ENCODE measurements at places on chromosomes 5 and 9.

- DNase-seq = peak; percentile 84
Measured at GRCh38 chr9:14221558-14221957, 92.4 kb downstream of the NFIB start.

DNA sequence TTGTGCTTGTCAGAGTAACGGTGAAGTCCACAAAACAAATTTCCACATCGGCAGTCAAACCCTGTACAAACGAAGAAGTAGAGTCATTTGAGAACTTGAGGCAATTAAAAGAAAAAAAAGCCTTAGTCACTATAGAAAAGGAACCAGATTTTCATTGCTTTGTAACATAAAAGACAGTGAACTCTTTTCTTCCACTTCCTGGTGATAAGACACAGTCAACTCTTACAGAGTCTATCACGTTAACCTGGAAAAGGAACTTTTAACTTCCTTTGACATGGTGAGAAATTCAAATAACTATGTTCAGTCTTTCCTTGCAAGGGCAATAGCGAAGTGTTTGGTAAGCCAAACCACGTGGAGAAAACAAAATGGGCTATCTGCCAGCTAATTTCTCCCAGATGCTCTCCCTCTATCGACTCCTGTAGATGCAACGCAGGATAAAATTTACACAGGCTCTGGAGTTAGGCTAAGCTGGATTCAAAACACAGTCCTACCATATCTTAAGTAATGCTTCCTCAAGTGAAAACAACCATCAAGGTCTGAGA is 8.9 kb downstream of the ZFAND5 start:
- peak; percentile 57 for DNase-seq

- no peak for DNase-seq
Measured at GRCh38 chr5:84597904-84598303, 213.2 kb upstream of the EDIL3 start.

- DNase-seq = peak; percentile 83
Measured at GRCh38 chr5:56269216-56269927, 36.2 kb upstream of the ANKRD55 start.

DNA sequence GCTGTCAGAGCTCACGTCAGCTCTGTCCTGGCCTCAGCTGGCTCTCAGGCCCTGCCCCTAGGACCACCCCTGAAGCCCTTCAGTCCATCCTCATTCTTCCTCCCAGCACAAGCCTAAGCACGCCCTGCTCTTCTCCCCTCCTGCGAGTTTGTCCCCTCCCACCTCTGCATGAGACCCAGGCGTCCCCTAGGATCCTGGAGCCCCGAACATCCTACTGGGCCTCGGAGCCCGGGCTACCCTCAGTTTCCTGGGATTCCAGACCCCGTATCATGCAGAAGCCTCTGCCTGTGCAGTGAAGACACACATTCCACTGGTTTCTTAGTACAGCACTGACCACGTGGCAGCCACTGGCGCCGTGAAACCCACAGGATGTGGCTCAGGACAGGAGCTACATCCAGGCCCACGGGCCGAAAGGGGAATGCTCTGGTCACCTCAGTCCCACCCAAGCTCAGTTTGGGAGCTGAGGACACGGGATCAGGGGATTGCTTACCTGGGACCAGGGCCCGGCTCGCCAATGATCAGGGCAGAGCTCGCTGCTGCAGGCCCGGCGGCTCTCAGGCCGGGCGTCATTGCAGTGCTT is 64.2 kb downstream of the ZNF354C start:
- DNase-seq = no peak

- DNase-seq = no peak
Measured at GRCh38 chr9:116133163-116133562, 20.4 kb upstream of the PAPPA start.

- DNase-seq = no peak
Measured at GRCh38 chr5:7762267-7762666, 88.7 kb downstream of the CFAP90 start.

GRCh38 chr5:83777856-83778255 is 57.2 kb upstream of the HAPLN1 start:
- DNase-seq = peak; percentile 48

DNA sequence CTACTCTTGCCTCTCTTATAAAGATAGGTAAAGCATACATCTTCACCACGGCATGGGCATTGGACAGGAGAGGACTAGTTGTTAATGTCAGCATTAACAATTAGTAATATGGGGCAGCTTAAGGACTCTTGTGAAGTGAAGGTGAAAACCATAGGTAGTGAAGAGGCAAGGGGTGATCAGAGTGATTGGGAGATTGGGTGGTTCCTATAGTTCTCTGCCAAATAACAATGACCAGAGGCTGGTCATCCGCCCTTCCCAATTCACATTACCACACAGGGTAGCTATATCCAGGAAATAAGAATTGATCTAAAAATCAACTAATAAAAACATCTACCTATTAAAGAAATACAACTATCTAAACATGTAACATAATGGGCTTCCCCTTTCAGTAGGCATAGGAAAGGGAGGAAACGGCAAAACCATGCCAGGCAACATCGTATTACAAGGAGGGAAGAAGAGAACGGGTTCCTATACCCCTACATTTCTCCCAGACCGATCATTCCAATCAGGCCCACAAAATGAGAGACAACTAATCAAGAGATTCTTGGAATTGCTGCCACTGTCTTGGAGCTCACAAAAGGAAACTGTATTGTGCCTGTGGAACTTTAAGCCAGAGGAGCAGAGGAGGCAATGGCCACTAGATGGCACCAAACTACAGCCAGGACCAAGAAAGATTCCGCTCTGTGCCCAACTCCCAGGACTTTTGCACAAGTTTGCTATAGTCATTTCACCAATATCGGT is 121.6 kb downstream of the FBXL17 start:
- peak; percentile 84 for DNase-seq

DNA sequence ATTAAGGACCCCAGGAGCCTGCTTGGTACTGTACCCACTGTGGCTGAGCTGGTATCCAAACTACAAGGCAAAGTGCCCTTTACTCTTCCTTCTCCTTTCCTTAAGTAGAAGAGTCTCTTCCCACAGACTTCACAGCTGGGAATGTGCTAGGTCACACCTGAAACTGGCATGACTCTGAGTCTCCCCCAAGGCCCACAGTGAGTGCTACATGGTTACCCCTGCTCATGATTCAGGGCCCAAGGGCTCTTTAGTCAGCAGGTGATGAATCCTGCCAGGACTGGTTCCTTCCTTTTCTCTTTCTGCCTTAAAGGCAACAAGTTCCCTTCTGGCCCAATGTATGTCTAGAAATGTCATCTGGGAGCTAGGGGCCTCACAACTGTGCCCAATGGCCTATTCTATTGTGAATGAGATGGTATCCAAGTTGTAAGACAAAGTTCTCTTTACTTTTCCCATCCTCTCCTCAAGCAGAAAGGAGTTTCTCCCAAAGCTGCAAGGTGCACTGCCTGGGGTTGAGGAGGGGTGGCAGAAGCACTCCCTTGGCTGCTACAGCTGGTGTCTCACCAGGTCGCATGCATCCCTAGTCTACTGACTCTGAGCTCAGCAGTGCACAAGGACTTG is 134.4 kb downstream of the TMEM38B start:
- DNase-seq = no peak

- DNase-seq = peak; percentile 12
Measured at GRCh38 chr5:81207009-81207408, 26.1 kb upstream of the CKMT2 start.

DNA sequence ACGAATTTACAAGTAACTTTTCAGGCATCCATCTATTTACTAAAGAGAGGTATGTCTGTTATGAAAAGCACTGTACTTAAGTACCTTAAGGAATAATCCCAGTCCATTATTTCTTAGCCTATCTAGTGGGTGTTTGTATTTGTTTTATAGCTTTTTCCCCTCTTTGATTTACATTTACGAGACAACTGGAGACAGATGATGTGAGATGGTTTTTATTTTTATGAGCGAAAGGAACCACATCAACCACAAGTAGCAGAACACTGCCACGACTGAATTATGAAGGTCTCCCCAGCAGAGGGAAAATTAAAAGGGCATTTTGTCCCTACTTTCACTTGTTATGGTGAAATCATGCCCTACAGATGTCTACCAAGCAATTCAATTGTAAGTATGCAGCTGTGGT is 357.8 kb downstream of the NFIB start:
- no peak for DNase-seq

GRCh38 chr5:34503379-34504253 is 152.5 kb upstream of the RAI14 start:
- DNase-seq = no peak

- no peak for DNase-seq
Measured at GRCh38 chr9:100229136-100229535, 123.6 kb downstream of the TEX10 start.

GRCh38 chr5:55276771-55277170 is 30.7 kb downstream of the DHX29 start:
- DNase-seq = peak; percentile 75

DNA sequence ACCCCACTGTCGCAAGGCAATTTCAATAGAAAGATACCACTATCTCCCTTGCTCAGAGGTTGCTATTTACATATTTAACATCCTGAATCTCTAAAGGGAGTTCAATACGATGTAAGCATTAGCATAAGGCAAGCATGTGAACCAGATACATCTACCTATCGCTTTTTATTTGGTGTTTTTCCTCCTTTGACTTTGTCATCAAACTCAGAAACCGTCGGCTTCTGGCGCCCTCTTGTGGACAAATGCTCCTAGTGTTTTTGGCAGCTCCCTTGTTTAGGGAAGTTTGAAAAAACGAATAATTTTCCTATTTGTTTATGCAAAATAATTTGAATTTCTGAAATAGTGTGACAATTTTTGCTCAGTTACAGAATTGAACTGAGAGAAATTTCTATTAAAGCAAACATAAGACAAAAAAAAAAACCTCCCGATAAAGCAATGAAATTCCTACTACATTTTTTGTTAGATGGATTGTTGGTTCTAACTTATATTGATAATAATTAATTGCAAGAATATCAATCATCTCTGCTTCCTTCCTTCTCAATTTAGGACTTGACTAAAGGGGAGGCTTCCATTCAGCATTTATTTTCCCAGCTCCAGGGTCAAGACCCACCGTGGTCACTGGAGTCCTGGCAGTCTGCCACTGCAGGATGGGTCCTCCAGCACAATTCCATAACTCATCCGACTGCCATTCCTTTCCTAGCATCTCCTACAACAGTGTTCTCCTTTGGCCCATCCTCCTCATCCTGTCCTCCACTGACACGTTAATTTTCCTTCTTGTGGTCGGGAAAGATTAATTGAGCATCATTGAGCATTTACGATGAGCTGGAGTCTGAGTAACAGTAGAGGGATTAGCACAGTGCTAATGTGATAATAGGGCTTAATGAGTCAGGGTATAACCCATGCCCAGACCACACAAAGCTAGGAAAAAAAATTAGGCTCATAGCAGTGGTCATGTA is 131.8 kb upstream of the CHD1 start:
- peak; percentile 78 for DNase-seq

DNA sequence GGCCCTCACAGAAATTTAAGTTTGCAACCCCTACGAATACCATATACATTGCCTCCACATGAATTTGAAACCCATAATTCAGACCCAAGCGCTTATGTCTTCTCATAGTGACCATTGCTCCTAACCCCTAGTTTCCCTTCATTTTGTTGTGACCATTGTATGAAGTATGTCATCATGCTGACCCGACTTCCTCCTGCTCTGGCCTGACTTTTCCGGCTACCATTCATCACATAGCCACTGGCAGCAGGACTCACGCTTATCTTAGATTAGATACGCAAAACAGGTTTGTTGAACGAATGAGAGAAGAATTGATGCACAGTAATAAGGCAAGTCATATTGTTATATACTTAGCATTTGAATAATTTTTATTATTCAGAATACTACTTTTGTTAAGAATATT is 345.4 kb downstream of the FBXL17 start:
- no peak for DNase-seq

GRCh38 chr9:126692041-126692758 is 78.5 kb downstream of the LMX1B start:
- DNase-seq = no peak

- DNase-seq = peak; percentile 77
Measured at GRCh38 chr9:114339130-114339908, 9.7 kb downstream of the ORM2 start.

DNA sequence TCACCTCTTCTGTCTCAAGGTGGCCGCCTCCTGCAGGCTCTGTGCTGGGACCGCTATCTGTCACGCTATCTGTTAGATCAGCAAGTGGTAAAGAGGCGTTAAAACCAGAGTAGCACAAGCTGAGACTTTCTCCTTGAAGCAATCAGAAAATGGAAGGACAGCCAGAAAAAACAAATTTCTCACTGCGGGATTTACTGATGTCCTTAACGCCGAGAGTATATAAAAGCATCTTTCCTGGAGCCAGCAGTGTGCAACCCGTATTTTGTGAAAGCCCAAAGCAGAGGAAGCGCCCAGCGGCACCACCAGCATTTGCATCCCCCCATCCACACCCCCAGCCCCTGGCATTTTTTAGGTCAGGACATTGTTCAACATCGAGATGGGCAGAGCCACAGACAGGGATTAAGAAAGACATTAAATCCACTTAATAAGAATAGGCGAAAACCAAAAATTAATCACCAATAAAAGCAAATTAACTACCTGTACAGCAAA is 48.6 kb downstream of the DUSP1 start:
- DNase-seq = no peak

GRCh38 chr9:128555180-128555721 is 2.9 kb downstream of the SPTAN1 start:
- peak; percentile 71 for DNase-seq

- DNase-seq = peak; percentile 3
Measured at GRCh38 chr5:77103457-77103856, 16.4 kb upstream of the ZBED3 start.

GRCh38 chr5:154513669-154514084 is 35.6 kb upstream of the HAND1 start:
- peak; percentile 47 for DNase-seq

Measured in GM23248 (cell line).